Activated T-helper 9 cell treated with anti-CD3 and anti-CD28 coated beads, Interleukin-2, amount 50 U/mL, for 16 hours (primary cell): ENCODE measurements at places on chromosomes 11 and 22.

DNA sequence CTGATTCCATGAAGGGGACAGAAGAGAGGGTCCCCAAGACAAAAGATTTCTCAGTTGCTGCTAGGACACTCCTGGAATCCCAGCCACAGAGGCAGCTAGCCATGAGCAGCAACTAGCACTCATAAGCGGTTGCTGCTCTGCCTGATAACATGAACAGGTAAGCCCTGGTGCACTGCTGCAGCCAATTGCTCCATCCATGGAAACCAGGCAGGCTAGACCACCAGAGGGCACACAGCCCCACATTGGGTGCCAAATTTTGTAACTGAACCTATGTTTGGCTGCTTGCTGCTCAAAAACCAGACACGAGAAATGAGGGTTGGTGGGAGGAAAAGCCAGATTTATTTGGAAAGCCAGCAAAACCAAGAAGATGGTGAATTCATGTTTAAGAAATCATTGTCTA lies 21.9 kb upstream of the QSER1 start:
- DNase-seq, result no peak

GRCh38 chr11:40302669-40303068 lies 1156.8 kb downstream of the LRRC4C start:
- no peak for DNase-seq

GRCh38 chr22:50338860-50339462 lies 4.2 kb upstream of the PPP6R2 start:
- no peak for DNase-seq

GRCh38 chr11:27481992-27482391 lies 9.4 kb upstream of the LGR4 start:
- no peak for DNase-seq

DNA sequence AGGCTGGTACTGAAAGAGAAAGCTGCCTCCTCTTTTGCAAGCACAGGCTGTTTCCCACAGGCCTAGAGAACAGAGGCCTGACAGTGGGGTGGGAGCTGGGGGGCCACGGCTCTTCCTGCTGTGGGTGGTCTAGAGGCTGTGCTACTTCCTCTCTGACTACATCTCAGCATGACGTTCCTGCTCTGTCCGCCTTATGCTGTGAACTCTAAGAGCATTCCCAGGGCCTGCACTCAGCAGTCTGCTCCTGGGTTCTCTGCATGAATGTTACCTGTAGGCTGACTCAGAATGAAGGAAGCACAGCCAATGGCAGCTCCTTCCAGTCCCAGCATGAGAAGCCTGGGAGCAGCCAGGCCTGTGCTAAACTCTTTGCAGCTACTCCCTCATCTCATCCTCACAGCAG lies 534.3 kb downstream of the NTM start:
- DNase-seq, result no peak

GRCh38 chr11:18105802-18106574 lies at the start of gene SAAL1:
Gene SAAL1, minus strand, starts transcription at chr11:18106082. Its CDS starts 41 bp downstream, at chr11:18106041.
- peak; percentile 87 for DNase-seq

DNA sequence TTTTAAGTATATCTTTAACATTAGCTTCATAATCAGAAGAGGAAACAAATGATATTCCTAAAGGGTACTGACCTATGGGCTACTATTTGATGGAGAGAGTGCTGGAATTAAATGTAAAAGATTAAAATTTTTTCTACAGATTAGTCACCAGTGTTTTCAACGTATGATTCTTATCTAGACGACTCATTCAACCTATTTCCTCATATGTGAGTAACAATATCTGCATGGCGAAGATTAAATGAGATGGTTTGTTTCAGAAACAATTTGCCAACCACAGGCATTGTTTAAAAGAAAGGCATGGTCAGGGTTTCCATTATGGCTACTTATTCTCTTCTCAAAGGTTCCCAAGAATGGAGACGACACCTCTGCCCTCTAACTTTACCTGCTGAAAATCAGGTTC lies 20.4 kb downstream of the OR56B4 start:
- DNase-seq, result no peak

- no peak for DNase-seq
Measured at GRCh38 chr22:40628354-40629042, 8.0 kb downstream of the MRTFA start.

- no peak for DNase-seq
Measured at GRCh38 chr11:76856571-76856970, 4.1 kb upstream of the ACER3 start.

GRCh38 chr11:23836981-23837380 lies 659.9 kb upstream of the LUZP2 start:
- DNase-seq, result no peak

GRCh38 chr11:12086271-12087074 lies 23.9 kb upstream of the MICAL2 start:
- DNase-seq, result no peak

DNA sequence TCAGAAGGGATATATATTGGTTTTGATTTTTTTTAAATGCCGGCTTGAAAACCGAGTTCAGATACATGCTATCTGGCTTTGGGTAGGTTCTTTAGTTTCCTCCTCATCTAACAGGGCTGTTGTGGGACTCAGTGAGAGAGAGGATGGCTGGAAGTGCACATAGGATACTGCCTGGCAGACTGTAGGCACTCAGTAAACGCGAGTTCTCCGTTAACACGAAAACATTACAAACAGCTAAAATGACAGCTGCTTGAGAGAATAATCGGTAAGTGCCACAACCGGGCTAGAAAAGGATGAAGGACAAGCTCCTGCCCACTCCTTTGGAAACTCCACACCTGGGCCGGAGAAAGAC lies 369 bp downstream of the XRRA1 start:
- DNase-seq, result no peak

GRCh38 chr11:12118949-12119348 lies 8.6 kb downstream of the MICAL2 start:
- DNase-seq, result no peak

- no peak for DNase-seq
Measured at GRCh38 chr11:16367252-16367651, 10.9 kb upstream of the SOX6 start.

- no peak for DNase-seq
Measured at GRCh38 chr22:22978637-22979036, 91.0 kb downstream of the IGLL5 start.

GRCh38 chr11:73130181-73130580 lies 11.9 kb downstream of the FCHSD2 start:
- no peak for DNase-seq

DNA sequence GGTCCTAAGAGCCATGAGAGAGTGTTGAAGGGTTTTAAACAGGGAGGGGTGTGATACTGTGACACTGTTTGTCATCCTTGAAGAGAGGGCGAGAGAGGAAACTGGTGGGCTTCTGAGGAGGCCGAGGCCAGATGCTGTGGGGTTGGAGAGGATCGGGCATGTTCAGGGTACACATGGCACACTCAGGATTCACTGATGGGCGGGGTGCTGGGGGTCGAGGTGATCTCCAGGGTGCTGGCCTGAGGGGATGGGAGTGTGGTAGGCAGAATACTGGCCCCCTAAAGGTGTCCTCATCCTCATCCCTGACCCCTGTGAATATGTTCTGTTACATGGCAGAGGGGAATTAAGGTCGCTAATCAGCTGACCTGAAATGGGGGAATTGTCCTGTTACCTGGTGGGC lies 7.3 kb downstream of the TBC1D22A start:
- no peak for DNase-seq

DNA sequence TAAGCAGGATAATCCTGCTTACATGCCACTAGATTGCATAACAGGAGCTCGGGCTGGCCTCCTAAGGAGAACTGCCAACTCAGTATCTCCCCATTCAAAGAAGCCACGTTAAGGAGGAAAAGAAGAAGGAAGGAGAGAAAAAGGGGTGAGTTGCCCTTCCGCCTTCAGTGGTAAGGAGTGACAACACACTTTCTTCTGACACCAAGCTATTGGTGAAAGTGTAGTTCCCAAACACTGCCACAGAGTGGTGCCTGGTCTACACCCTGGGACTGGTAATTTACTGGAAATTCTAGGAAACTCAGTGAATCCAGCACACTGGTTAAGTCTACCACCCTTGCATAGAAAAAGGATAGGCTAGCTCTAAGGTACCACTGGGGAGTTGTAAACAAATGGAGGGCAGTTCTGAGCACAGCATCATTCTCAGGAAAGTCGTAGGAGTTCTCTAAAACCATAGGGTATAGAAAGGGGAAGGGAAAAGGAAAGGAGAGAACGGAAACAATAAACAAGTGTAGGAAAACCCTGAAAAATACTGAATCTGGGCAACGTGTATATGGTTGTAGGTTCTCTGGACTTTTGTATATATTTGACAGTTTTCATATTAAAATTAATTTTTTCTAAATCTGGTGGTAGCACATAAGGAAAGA lies 58.2 kb downstream of the RRAS2 start:
- peak; percentile 8 for DNase-seq

- no peak for DNase-seq
Measured at GRCh38 chr11:8768625-8769333, 86.2 kb downstream of the RPL27A start.

DNA sequence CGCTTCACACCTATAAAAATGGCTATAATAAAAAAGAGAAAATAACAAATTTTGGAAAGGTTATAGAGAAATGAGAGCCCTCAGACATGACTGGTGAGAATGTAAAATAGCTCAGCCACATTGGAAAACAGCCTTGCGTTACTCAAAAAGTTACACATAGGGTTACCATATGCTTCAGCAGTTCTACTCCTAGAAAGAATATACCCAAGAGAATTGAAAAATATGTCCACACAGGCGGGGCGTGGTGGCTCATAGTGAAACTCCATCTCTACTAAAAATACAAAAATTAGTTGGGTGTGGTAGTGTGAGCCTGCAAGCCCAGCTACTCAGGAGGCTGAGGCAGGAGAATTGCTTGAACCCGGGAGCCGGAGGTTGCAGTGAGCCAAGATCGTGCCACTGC lies 7.6 kb upstream of the JHY start:
- no peak for DNase-seq

DNA sequence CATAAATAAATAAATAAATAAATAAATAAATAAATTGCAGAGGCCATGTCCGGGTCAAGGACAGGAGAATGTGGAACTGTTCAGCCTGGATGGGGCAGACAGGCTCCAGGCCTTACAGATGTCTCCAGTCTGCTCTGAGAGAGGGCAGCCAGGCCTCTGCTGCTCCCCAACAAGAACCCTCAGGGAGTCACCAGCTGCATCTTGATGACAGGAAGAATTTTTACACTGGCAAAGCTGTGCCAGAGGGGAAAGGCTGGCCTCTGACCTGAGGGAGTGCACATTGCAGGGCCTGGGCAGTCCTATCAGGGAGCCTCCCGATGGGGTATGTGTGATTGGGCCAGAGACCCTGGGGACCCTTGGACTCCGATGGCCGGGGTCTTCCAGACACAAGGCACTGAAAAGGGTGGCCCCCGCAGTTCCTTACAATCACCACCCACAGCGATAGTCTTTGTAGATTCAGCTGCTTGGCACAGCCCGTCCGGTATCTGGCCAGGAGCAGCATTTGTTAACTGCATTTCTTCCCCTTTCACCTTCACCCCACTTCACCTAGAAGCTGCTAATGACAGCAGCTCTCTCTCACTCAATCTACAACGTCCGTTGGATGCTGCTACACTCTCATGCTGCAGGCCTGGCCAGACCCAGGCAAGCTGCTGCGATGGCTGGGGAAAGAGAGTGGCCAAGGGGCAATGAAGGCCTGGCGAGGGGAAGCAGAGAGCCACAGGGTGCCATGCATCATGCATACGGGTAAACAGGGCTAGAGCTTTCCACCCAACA lies 8.1 kb downstream of the MOGAT2 start:
- DNase-seq, result no peak

DNA sequence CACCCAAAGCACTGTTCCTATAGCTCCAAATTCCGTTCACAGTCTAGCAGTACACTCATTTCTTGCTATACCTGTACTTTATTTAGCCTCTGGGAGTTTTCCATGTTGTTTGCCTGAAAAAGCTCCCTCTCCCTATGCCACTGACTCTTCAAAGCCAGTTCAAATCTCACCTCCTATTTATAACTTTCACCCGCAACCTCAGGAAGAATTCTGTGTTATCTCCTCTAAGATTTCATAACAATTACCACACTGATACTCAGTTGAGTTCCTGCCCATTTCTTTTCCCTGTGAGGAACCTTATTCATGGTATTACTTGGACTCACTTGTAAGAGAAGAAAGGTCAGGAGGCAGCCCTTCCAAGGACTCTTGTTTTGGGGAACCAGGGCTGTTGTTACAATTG lies 25.2 kb downstream of the GDPD4 start:
- no peak for DNase-seq

DNA sequence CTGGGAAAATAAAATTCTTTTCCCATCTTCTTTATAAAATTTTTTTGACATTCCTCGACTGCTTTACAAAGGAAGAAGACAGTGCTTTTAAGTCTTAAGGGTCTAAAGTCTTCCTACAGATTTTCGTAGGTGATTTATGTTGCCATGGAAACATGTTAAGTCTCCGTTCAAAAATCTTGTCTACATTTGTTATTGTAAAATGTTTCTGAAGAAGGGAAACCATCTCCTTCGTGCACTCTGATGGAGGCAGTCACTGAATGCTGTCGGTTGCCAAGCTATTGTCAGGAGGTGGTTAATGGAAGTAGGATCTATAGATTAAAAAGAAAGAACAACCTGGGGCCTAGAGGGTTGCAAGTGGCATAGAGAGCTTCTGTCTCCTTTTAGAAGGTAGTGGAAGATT lies 52.6 kb downstream of the MAP6 start:
- DNase-seq, result no peak

DNA sequence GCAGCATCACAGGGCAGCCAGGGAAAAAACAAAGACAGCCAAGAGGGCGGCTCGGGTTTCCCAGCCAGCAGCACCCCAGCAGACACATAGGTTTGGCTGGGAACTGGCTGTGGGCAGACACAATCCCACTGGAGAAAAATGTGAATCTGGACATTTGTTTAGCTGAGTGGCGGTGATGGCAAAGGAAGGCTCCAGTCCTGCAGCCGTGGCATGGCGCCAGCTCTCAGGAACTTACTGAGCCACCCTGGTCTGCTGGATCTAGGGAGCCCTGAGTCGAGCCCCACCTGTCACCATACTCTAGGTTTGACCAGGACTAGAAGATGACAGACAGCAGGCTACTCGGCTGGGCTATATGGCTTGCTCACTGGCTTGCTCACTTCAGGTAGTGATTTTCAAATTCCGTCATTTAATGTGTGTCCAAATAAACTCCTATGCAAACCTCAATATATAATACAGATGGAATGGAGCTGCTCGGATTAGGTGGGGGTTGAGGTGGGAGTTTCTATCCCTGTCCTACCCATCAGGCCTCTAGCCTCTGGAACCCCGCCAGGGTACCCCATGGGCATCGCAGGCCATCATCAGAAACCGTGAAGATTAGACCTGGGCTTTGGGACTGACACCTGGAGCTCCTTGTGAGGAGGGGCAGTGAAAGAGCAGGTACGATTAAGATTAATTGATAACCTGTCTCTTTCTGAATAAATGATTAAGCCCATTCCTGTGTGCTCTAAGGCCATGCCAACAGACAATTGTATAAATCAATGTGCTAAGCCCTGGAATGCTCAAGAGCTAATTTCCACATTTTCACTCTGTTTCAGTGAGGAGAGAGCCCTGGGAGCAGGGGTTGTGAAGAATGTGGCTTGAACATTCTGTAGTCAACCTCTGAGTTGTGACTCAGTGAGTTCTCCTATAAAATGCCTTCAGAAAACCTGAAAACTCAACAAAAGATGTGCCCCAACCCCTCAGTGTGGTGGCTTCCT lies 42.5 kb downstream of the GALNT18 start:
- no peak for DNase-seq
